ENCODE measurements at places on chromosomes 16 and 17. TPM values are rescaled to one million over a fixed set of nuclear protein-coding genes. Genes with fewer than 3 reads are reported as not detected.

- no peak for DNase-seq
These were observed 76.4 kb downstream of the CNGB1 start for GRCh38 chr16:57894390-57895080.

DNA sequence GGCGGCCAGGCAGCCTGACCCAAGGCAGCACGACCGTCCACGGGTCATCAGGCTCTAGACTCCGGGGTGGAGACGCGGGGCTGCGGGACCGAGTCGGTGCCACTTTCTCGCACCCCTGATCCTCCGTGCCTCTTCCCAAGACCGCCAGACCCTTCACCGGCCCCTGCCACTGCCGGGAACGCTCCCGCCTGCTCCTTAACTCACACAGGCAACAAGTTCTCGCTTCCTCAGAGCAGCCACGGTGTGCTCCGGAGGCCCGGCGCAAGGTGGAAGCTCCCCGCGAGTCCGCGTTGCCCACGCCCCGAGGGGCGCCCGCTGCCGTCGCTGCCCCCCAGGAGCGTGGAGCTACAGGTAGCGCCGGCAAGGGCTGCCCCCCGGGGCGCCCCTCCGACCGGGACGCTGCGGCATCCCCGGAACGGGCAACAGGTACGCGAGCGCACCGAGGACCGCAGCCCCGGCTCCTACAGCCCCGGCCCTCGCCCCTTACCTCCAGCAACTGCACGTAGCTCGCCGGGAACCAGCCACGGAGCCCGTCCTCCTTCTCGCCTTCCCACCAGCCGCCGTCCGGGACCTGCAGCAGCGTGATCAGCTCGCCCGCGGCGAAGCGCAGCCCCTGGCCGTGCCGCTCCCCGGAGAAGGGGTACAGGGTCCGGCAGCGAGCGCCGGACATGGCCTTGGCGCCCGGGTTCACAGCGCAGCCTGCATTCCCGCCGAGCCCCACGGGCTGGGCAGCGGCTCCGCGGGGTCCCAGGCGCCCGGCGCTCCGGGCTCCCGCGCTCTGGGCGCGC, 491 bp downstream of the GAS7 start:
- no peak for DNase-seq

GRCh38 chr17:13509527-13509926, 92.2 kb downstream of the HS3ST3A1 start:
- no peak for DNase-seq

DNA sequence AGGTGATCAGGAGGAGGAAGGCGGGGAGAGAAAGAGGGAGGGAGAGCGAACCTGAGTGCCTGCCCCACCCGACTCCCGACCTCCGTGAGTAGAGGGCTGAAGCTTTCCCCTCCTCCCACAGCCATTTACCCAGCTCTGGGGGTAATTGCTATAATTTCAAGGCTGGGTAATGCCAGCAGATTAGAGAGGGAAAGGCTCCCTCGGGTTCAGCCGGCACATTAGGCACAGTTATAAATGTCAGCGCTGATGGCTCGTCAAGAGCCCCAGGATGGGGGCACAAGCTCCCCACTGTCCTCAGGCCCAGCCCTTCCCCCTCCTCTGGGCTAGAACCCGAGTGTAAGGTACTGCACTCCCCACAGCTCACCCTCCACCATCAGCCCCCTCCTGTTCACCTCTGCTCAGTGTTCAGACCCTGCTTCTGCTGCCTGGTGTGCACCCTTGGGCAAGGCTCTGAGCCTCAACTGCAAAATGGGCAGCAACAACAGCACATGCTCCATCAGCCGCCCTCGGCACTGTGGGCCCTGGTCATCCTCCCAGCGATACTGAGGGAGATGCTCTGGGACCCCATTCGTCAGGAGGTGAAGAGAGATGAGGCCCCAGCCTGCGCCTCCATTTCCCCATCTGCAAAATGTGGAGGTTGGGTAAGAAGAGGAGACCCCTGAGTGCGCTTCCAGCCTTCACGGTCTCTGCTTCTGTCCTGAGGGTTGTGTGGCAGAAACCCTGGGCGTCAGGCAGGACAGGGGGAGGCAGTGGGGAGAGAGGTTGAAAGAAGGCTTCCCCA, 77.2 kb downstream of the NT5M start:
- no peak for DNase-seq

Gene DLX4
- not detected for total RNA-seq

Gene ACOX1
- 34.6 TPM for total RNA-seq

Gene TP53TG3F
- not detected for total RNA-seq

- DNase-seq = no peak
These were observed 10.7 kb downstream of the GALNS start for GRCh38 chr16:88846088-88846487.

DNA sequence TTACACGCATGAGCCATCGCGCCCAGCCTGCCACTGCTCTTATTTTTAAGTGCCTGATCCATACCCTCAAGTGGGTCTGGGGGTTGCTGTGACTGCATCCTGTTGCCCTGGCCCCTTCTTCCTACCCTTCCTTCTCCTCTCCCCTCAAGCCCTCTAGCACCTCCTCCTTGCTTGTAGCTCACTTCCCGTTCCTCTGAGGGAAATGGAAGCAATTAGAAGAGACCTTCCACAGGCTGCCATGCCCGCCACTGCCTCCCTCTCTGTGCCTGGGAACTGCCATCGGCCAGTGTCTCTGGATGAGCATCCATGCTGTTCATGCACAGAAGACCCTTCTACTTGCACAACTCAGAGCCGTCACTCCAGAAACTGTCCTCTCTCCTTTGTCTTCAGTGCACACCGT, 10.6 kb upstream of the TFAP4 start:
- no peak for DNase-seq

DNA sequence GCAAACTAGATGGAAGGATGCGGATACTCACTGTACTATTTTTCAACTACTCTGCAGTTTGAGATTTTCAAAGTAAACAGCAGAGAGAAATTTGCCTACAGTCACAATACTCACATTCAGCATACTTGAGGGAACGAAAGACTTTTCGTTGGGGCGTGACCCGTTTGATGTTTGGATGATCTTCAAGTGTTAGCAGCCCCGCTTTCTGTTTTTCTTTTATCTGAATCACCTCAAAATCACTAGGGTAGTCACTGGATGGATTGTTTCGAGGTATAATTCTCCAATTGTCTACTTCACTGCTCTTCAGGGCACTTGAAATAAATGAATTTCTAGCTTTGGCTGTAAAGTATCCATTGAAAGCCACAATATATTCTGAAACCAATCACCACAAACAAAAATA, 17.8 kb downstream of the MBTPS1 start:
- DNase-seq = no peak

DNA sequence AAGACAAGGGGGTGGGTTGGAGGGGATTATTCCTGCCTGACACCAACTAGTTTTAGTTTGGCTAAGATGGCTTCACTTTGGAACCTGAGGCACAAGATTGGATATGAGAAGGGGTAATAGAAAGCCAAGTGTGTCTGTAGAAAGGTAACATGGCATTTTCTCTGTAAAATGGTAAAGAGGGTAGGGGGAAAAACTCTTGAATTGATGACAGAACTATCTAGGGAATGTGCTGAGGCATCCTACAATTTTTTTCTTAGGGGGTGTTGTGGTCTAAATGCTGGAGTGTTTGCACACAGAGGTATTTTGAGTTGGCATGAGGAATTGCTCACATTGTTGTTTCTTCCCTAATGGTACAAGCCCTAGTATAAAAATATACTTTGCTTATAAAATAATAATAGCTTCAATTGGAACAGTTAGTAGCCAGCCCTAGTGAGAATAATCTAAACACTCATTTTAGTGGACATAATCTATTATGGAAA, 25.8 kb downstream of the YPEL2 start:
- DNase-seq = no peak

Gene QPRT
- 4.3 TPM for total RNA-seq

GRCh38 chr16:89067677-89068443, 25.8 kb upstream of the ACSF3 start:
- DNase-seq = no peak

GRCh38 chr17:55040611-55041010, 72.0 kb downstream of the STXBP4 start:
- DNase-seq = no peak

DNA sequence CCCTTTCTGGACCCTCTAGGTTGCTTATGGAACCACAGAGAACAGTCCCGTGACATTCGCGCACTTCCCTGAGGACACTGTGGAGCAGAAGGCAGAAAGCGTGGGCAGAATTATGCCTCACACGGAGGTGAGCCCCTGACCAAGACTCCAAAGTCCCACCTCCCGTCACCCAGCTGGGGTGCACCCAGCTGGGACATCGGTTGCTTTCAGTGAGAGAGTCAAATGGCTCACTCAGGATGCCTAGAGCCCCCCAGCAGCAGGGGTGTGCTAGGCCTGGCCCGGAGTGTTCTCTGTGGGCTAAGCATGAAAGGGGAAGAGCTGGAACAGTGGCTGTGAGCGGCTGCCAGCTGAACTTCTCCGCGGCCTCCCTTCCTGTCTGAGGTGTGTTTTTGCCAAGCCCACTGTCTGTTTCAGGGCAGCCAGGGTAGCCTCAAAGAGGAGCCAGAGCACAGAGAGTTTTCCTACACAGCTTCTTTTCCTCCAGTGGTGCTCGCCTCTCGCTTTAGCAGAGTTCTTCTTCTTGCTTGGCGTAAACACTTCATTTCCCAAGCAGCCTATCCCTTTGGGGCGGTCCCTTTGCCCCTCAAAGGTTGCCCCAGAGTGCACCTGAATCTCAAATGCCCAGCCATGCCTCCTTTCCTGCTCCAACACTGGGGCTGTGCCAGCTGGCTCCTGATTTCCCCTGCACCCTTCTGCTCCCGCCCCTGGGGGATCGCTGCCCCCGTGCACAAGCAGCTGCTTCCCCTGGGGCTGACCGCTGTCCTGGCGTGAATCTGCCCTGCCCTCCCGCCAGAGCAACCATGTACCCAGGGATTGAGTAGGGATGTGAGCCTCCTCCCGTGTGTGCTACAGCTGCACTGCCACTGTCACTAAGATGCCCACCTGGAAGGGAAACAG, 2.6 kb upstream of the CHAD start:
- peak; percentile 43 for DNase-seq

DNA sequence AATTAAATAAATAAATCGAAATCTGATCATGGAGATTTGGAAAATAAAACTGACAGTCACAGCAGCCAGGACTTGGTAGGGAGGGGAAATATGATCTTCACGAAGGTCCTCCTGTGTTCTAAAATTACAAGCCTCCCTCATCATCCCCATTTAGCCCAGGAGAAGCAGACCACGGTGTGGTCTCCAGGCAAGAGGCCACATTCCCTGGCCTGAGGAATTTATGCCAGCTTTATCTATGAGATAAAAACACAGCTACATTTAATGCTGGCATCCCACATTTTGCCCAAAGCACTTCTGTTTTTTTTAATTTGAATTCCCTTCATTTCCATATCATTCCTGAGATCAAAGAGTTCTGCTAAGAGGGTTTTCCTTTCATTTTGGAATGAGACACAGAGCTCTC, 43.2 kb downstream of the ABCC12 start:
- no peak for DNase-seq

Gene FAM117A
- 34.6 TPM for total RNA-seq

Gene DNASE1
- total RNA-seq = 13.2 TPM

DNA sequence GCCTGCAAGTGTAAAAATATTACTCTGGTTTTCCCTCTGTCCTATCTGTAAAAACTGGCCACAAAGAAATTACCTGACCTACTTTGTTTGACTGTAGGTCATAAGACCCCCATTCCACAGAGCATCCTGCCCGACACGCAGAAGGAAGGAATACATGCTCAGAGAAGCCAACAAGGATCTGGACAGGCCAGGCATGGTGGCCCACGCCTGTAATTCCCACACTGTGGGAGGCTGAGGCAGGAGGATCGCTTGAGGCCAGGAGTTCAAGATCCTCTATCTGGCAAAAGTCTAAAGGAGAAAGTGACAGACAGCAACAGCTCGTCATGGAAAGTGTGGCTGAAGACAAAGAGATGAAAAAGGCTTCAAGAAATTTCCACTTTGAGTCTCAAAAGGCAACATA, 78.2 kb upstream of the RNU2-1 start:
- no peak for DNase-seq

Gene DOC2A
- 3.9 TPM for total RNA-seq

Gene KCNJ2
- total RNA-seq = 0.81 TPM

Gene CRHR1
- total RNA-seq = not detected

Gene DNAAF1
- total RNA-seq = not detected

Gene FA2H
- 2.2 TPM for total RNA-seq

DNA sequence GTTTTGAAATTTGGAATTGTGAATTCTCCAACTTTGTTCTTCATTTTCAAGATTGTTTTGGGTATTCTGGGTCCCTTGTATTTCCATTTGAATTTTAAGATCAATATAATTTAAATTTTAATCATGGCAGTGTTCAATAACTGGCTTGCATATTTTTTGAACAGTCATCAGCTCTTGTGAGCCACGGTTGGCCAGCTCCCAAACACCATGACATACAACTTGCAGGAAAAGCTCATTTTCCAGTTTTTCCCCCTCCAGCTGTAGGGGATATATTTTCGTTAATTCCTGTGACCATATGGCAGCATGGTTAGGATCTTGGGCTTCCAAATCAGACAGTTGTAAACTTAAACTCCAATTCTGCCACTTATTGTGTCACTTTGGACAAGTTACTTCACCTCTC, 690.1 kb downstream of the WWOX start:
- DNase-seq = no peak

GRCh38 chr16:1300664-1301476, 8.6 kb upstream of the UBE2I start:
- DNase-seq = no peak

GRCh38 chr16:85715169-85716021, 26.6 kb upstream of the GINS2 start:
- no peak for DNase-seq

DNA sequence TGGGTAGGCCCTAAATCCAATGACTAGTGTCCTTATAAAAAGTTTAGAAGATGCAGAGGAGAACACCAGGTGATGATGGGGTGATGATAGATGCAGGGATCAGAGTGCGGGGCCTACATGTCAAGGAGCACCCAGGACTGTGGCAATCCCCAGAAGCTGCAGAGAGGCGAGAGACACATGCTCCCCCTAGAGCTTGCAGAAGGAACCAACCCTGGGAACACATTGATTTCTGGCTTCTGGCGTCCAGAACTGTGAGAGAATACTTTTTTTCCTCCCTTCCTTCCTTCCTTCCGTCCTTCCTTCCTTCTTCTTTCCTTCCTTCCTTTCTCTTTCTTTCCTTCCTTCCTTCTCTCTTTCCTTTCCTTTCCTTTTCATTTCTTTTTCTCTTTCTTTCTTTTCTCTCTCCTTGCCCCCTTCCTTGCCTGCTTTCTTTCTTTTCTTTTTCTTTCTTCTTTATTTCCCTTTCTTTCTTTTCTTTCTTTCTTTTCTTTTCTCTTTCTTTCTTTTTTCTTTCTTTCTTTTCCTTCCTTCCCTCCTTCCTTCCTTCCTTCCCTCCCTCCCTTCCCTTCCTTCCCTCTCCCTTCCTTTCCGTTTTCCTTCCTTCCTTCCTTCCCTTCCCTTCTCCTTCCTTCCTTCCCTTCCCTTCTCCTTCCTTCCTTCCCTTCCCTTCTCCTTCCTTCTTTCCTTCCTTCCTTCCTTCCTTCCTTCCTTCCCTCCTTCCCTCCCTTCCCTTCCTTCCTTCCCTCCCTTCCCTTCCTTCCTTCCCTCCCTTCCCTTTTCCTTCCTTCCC, 134.3 kb downstream of the HAPSTR1 start:
- DNase-seq = peak; percentile 30

Gene SLFN12L
- total RNA-seq = 0.27 TPM
